SHP77 (cell line): ENCODE measurements at places on chromosomes 4 and X.

DNA sequence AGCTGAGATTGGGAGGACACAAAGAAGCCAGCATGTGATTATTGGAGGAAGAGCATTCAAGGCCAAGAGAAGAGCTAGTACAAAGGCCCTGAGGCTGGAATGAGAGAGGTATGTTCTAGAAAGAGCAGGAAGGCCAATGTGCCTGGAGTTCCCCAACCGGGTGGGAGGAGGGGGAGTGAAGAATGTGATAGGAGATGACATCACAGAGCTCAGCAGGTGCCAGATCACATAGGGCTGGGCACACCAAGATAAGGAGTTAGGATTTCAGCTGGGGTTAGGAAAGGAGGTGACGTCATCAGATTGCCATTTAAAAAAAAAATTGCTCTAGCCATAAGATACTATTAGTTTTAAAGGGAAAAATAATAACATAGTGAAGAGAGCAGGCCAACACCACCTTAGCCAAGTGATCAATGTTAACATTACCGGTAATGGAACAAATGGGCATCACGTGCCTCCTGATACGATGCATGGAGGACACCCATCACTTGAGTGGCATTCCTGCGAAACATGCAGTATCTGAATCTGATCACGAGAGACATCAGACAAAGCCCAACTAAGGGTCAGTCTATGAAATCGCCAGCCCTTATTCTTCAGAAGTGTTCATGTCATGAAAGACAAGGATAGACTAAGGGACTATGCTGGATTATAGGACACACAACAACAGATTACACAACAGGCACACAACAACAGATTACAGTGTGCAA is 344.3 kb downstream of the BCOR start:
- peak; percentile 20 for DNase-seq

DNA sequence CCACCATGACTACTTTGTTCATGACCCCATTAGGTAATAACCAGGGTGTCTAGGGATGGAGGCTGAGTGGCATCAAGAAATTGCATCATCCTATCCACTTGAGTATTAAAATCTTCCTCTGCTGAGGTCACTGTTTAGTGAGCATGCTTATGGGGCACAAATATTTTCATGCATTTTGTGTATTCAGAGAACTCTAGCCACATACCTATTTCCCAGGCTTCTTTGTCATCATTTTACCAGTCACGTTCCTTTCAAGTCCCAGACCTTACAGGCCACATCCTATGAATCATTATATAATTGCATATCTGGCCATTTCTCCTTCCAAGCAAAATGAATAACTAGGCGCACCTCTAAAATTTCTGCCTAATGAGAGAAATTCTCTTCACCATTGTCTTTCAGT is 1882.9 kb upstream of the AGA start:
- DNase-seq: no peak

GRCh38 chr4:172842779-172843178 is 325.8 kb upstream of the GALNT7 start:
- DNase-seq: no peak

DNA sequence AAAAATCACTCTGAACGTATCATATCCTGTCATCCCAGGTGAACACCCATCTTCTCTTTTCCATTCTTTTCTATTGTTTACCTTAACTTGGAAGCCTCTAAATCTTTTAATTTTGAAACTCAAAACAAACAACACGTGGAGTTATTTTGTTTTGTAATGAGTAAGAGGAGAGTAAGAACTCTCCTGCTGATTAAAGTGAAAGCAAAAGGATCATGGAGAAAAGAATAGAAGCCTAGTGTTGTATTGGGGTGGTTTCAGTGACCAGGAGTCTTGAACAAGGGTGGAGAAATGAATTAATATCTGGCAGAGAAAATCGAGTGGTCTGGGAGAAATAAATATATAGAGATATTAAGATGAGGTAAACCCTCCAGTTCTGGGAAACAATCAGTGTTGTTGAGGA is 237.4 kb upstream of the UGT8 start:
- DNase-seq: no peak

GRCh38 chr4:81675791-81676393 is 204.2 kb upstream of the RASGEF1B start:
- DNase-seq: no peak
